ENCODE measurements at places on chromosomes 4 and X. TPM values are rescaled to one million over a fixed set of nuclear protein-coding genes. Genes with fewer than 3 reads are reported as not detected.
A peak's percentile ranks its signal among the peaks of the same experiment; 100 is the strongest.

DNA sequence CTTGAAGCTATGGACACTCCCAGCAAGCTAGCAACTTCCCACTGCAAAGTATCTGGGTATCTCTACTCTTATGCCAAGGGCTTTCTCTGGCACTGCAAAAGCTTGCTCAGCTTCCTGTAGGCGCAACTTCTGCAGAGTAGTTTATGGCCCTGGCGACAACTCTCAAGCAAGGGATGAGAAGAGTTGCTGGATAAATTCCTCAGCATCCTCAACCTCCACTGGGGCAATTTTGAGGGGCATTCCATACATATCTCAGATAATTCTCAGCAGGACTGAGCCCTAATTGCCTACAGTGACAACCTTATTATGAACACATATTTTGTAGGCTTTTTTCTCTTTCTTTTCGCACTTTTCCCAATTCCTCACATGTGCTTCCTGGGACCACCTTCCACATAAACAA, 31.2 kb upstream of the TAB3 start:
- no peak for DNase-seq

The TMLHE gene
- total RNA-seq, result 6.9 TPM

DNA sequence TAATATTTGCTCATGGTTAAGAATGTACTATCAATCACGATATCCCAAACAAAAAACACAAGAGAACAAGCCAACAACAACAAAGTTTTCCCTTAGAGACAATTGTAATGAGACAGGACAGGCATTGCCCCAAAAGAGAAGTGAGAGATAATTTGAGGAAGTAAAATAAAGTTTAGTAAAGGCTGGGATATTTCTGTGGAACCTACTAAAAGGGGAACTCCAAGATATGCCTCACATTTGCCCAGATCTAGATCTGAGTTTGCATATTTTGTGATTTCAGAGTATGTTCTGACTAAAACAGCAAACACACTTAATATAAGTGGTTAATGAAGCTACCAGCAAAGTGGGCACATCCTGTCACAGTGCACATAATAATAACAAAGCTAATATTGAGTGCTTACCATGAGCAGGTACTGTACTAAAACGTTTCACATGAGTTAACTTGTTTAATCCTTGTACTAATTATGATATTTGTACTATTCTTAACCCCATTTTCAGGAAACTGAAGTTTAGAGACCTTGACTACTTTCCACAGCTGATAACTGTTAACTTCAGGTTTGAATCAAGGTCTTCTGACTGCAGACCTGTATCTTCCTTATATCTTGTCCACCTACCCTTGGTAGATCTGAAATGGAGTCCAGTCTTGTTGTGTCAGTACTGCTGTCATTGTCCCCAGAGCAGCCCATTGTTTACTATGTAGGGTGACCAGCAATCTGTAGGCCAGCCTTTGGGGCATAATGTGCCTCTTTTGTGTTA, 26.0 kb upstream of the BMP2K start:
- DNase-seq, result peak; percentile 47

The BMP15 gene
- not detected for total RNA-seq

The ARR3 gene
- total RNA-seq, result not detected

DNA sequence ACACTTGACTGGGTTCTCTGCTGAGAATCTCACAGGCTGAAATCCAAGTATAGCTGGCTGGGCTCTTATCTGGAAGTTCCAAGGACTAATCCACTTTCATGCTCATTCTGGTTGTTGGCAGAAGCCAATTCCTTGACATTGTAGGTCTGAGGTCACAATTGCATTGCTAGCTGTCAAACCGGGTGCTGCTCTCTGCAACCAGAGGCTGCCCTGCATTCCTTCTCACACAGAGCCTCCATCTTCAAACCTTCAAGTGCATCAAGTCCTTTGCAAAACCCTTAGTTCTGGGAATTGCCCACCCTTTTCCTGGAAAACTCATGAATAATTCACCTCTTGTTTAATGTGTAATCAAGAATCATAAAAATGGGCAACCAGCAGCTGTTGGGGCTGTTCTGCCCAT, 404.2 kb downstream of the KCNIP4 start:
- DNase-seq, result no peak

- DNase-seq, result no peak
Measured at GRCh38 chr4:79764120-79764519, 308.9 kb downstream of the ANTXR2 start.

All from CD4-positive, alpha-beta T cell (primary cell).